ENCODE measurements at places on chromosomes 12 and 14.

- peak; percentile 54 for DNase-seq
Measured at GRCh38 chr12:104310751-104311633, 7.5 kb downstream of the EID3 start.

DNA sequence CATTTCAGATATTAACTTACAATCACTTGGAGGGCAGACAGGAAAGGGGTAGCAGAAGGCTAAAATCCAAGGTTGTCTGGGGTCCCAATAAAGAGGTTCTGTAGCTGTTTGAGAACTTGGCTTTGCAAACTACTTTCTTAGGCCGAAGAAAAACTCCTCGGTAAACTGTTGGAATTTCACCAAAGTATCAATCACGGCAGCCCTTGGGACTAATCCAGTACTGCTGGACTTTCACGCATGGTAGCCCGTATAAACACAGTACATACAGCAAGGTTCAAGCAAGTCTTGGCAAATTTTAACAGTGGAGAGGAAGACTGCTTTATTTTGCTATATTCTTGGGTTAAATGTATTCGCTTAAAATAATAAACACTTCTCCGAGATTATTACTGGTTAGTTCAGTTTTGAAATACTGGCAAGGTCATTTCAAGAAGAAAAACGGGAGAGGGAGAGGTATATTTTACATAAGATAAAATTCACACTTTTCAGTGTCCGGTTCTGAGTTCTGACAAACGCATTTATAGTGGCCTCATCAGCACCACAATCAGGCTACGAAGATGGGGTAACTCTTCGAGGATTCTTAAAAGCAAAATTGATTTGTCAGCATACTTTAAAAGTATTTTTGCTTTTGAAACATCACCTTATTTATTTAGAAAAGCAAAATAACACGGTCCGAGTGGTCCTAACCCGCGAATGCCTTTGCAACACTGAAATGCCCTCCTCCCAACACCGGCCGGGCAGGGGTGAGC lies 1.3 kb downstream of the SETD3 start:
- peak; percentile 11 for DNase-seq

DNA sequence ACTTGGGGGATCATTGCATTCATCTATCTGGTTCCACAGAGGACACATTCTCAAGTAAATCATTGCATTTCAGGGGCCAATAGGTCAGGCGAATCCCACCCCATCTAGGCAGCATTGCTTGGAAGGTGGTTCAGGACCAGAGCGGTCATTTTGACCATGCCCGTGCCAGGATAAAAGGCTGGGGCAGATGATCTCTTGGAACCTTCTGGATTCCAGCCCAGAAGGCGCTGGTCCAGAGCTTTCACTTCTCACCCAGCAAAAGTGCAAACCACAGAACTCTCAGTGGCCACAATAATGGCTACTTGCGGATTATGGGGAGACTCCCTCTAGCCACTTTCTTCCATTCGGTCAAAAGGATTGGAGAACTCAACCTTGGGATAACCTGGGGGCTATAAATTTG lies 595 bp upstream of the KRT85 start:
- DNase-seq, result no peak

- no peak for DNase-seq
Measured at GRCh38 chr12:54662026-54662425, 13.9 kb upstream of the DCD start.

- no peak for DNase-seq
Measured at GRCh38 chr12:69822201-69822860, 2.7 kb upstream of the MYRFL start.

DNA sequence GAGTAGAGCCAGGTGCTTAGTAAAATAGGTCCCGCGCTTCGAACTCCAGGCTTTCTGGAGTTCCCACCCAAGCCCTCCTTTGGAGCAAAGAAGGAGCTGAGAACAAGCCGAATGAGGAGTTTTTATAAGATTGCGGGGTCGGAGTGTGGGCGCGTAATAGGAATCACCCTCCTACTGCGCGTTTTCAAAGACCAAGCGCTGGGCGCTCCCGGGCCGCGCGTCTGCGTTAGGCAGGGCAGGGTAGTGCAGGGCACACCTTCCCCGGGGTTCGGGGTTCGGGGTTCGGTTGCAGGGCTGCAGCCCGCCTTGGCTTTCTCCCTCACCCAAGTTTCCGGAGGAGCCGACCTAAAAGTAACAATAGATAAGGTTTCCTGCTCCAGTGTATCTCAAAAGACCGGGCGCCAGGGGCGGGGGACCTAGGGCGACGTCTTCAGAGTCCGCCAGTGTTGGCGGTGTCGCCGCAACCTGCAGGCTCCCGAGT lies 3.6 kb downstream of the SSTR1 start:
- no peak for DNase-seq

GRCh38 chr12:56633468-56634241 lies 3.5 kb upstream of the BAZ2A start:
- no peak for DNase-seq

DNA sequence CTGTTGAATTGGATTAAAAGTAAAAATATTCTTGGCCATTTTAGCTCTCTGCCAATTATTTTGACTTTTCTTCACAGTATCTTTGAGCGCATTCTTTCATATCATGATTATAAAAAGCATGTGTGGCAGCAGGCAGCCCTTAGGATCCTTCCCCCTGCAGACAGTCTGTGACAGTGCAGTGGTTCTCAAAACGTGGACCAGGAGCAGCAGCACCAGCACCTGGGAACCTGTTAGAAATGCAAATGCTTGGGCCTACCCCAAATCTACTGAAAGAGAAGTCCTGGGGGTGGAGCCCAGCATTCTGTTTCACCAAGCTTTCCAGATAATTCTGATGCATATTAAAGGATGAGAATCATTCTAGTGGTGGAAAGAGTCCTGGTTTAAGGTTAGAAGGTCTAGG lies 155.6 kb downstream of the MON2 start:
- no peak for DNase-seq

- no peak for DNase-seq
Measured at GRCh38 chr14:36988568-36988967, 183.8 kb downstream of the SLC25A21 start.

- DNase-seq, result no peak
Measured at GRCh38 chr12:29026419-29026818, 122.7 kb upstream of the FAR2 start.

DNA sequence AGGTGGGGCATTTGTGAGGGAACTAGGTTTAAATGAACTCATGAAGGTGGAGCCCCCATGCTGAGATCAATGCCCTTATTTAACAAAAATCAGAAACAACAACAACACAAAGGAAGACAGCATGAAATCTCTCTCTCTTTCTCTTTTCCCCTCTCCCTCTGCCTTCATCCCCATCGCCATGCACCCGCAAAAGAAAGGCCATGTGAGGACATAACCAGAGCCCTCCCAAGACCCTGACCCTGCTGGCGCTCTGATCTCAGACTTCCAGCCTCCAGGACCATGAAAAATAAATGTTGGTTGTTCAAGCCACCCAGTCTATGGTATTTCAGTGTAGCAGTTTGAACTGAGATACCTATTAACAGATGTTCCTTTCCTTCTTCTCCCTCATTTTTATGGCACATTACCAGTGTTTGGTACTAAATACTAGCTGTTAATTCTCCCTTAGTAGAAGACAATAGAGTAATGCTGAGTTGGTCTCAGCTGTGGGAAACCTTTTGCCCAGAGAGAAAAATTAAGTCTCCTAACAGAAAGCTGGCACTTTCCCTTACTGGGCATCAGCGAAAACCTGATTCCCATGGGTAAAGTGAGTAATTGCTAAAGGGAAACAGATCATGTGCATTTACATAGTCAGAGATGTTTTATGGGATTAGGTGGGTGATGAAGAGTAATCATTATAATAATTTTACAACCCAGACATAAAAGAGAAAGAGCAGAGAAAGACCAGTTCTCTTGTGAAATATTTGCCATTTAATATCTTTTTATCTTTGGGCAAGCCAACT lies 264.0 kb upstream of the PLEKHG7 start:
- no peak for DNase-seq

GRCh38 chr14:90742729-90743128 lies 73.5 kb downstream of the TTC7B start:
- DNase-seq, result no peak

DNA sequence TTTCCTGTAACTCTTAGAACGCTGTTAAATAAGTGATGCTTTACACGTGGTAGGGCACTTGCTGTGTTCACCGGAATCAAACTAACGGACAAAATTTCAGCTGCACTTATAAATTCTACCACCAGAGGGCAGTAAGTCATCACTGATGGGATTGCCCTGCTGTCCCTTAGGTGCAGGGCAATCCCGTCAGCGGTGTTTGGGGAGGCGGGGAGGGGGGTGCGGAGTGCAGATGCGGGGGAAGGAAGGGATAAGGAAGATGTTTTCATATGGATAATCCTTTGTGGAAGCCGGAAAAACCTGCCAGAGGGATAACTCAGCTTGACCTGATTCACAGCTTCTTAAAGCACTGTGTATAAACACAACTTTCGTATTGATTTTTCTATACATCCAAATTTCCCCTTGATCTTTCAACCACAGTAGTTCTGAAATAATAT lies 21.7 kb upstream of the SLC10A1 start:
- DNase-seq, result peak; percentile 81

DNA sequence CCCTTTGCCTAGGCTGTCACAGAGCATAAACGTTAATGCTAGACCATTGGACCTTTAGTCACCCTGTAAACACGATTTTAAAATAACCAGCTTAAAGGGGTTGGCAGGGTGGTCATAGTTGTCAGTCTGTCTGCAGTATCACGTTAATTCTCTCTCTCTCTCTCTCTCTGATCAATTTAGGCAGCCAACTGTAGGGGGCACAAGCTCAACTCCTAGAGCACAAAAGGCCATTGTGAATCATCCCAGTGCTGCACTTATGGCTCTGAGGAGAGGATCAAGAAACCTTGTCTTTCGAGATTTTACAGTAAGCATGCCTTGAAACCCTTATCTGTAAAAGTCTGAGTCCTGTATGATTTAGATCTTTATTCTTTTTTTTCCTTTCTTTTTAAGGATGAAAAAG lies 97.1 kb downstream of the SCAF11 start:
- DNase-seq, result peak; percentile 31

- DNase-seq, result no peak
Measured at GRCh38 chr12:68608191-68608590, 2.5 kb upstream of the RAP1B start.

DNA sequence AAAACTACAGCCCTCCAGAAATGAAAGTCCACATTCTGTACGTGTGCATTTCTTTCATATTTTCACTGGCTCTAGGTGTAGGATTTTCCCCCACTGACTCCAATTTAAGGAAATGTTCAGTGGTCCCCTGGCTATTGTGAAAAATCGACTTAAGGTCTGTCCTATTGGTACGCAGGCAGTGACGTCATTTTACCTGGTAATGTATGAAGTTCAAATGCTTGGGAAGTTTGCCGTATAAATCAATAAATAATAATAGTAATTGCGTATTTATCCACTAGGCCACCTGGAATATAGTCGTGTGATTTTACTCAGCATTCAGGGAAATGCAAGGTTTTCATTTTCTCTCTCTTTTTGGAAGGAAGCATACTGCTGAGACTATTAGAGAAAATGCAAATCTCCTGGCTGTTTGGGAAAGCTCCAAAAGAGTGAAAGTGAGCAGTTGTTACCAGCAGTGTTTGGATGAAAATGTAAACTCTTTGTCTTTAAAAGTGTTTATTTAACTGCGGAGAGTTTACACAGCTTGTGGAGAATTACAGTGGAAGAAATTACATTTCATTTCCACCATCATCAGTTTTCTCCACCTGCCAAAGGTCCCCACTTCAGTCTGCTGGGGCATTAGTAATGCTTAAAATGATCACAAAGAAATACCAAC lies 107.0 kb downstream of the EXOC5 start:
- DNase-seq, result no peak

Measured in hematopoietic multipotent progenitor cell treated with erythropoietin and hydrocortisone succinate and interleukin-3 and kit ligand, for 6 days (in vitro differentiated cells).